Stimulated activated CD4-positive, alpha-beta T cell treated with anti-CD3 and anti-CD28 coated beads, Interleukin-1b, Interleukin-23, amount 100 ng/mL, for 1 hour (primary cell): ENCODE measurements at places on chromosomes 1 and 21.

DNA sequence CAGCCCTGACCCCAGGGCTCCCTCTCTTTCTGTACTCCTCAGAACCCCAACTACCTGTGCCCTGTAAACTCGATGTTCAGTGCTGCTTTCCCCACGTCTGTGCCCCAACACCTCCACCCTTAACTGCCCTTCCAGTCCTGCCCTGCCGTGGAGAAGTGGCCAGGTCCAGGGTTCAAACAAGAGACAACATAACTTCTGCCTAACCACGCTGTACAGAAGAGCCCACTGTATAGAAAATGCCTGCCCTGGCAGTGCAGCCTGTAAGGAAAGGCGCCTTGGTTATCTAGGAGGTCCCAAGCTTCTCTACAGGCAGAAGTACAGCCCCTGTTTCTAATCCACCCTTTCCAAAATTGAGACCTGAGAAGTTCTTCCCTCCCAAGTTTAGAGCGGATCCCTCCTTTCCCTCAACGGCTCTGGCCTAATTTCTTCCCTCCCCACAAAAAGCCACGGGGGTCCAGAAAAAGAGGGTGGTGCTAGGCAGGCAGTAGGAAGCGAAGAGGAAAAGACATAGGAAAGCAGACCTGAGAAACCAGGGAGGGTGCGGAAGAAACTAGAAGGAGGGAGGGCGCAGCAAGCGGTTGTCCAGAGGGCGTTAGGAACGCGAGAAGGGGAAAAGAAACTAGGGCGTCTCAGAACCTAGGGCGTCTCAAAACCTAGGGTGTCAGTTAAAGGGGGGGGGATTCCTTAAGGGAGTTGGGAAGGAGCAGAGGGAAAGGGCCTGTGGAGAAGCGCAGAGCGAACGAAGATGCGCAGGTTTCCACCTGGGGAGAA lies 3.2 kb downstream of the DMRTA2 start:
- DNase-seq: no peak

DNA sequence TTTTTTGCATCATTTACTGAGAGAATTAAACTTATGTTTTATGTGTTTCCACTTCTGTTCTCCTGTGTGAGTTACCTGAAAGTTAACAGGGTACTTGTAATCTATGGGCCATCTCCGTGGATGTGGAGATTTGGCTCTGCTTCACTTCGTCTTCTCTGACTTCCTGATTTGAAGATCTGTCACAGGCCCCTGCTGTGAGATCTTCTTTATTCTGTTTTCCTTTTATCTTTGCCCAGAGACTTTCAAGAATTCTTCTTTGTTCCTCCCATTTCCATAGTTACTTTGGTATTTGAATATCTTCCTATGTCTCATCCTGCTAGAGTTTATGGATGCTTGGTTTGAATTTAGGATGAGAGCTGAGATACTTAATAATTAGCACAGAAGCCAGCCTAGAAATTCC lies 35.4 kb upstream of the PKN2 start:
- DNase-seq: no peak

DNA sequence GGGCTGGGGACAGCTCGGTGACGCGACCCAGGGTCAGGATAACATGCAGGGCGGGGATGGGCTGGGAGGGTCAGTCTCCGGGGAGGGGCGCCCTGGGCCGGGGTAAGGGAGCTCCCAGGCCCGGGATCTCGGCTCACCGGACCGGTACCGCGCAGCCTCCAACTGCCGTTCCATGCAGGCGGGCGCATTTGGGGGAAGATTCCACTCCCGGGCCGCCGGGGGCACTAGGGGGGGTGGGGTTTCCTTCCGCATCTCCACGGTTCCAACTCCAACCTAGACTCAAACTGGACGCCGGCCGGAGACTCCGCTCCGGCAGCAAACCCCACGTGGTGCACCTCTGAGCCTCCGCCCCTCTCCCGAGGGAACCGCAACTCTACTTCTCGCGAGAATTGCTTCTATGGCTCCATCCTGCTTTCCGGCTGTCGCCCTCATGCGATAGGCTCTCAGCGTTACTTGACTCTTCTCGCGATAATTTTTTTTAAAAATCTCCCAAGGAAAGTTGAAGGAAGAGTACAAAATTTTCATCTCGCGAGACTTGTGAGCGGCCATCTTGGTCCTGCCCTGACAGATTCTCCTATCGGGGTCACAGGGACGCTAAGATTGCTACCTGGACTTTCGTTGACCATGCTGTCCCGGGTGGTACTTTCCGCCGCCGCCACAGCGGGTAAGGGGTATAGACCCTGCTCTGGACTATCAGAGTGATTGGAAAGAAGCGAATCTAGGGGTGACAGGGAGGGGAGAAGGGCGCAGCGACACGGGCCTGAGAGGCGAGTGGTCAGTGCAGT lies at the start of the genes ATP5PB and WDR77:
Gene ATP5PB, plus strand, starts transcription at position 547 of the 785 bp plus-strand sequence. Its CDS starts 78 bp downstream, at position 625.
Gene WDR77, minus strand, starts transcription at position 339 of the 785 bp plus-strand sequence. Its CDS starts 87 bp downstream, at position 252.
- DNase-seq: peak; percentile 58

DNA sequence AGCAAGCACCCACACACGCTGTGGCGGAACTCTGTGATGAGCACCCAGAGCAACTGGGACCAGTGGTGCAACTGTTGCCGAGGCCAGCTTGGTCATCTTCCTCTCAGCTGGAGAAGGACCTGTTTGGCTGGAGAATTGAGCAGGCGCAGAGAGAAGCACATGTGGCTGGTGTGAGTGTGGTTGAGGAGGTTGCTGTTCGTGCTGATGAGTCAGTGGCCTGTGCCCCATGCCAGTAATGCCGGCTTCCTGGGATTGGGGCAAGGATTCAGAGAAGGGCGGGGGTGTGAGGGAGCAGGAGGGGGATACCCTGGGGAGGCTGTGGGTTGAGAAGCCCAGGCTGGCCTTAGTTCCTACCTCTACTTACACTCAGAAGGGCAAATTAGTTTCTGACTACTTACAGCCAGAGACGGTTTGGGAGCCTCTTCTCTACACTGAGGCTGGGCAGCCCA lies 57.5 kb upstream of the EPS8L3 start:
- DNase-seq: no peak

GRCh38 chr1:42921769-42922168 lies 36.9 kb downstream of the SLC2A1 start:
- DNase-seq: no peak

GRCh38 chr1:217495249-217495648 lies 135.6 kb downstream of the GPATCH2 start:
- no peak for DNase-seq

GRCh38 chr1:21384620-21385019 lies 55.3 kb upstream of the NBPF3 start:
- no peak for DNase-seq

DNA sequence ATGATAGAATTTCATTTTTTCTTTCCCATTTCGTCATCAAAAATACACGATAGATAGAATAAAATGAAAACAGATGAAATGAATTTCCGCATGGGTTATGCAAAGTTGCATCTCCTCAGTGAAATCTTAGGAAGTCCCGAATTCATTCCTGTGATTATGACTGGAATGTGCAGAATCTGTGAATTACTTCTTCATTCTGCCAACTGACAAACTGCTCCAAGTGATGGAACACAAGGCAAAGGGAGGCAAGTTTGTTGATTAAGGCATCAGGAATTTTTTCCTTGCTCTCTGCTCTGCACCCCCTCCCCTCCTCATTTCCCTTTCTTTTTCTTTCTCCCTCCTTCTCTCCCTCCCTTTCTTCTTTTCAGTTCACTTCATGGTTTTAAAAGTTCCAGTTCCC lies 37.0 kb upstream of the ADGRL4 start:
- DNase-seq: no peak

DNA sequence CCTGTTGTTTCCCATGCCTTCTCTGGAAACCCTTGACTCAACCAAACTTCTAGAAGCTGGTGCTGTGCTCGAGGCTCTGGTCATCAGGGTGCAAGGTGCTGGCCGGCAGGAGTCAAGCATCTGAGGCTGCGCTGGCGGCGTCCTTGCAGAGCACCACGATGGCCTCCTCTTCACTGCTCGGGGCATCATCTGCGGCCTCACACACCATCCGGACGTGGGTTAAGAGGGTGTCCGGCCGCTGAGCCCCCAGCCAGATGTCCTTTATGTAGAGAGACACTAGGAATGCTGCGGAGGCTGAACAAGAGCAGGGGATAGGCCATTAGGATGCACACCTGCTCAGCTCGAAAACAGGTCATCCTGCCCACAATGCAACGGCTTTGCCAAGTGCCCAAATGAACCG lies 16.2 kb downstream of the MRAP start:
- DNase-seq: no peak

- no peak for DNase-seq
These were observed 83.3 kb upstream of the KCNJ15 start for GRCh38 chr21:38173276-38174035.

DNA sequence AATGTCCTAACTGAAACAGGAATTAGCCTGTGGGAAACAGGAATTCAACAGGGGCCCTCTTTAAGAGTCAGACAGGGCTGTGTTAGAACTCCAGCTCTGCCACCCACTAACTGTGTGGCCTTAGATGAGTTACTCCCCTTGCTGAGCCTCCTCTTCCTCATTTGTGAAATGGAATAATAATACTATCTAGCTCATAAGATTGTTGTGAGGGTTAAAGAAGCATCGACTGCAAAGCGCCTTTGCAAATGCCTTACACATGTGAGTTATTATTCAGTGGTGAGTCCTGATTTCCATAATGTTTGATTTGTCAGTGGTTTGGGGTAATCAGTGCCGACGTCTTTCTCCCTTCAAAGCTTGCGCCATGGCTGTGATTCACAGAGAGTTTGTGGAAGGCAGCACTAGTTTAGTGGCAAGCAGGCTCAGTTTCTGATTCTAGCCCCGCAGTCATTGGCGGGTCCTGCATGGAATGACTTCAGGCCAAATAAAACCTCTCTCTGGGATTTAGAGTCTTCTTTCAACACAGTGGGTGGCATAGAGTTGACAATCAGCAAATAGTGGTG lies 388.5 kb downstream of the PLPP3 start:
- no peak for DNase-seq
